ENCODE measurements at places on chromosomes 2 and 18.

DNA sequence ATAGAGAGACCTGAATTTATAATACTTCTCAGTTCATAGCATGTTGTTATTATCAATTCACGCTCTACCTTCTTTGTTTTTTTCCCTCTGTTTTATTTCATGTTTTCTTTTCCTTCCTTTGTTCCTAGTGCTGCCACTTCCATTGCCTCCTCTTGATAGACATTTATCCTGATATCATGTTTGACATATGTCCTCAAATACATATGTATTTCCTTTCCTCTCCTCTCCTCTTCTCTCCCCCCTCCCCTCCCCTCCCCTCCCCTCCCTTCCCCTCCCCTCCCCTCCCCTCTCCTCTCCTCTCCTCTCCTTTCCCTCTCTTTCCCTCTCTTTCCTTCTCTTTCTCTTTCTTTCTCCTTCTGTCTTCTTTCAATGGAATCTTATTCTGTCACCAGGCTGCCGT, 67.8 kb downstream of the TDRD15 start:
- no peak for DNase-seq

DNA sequence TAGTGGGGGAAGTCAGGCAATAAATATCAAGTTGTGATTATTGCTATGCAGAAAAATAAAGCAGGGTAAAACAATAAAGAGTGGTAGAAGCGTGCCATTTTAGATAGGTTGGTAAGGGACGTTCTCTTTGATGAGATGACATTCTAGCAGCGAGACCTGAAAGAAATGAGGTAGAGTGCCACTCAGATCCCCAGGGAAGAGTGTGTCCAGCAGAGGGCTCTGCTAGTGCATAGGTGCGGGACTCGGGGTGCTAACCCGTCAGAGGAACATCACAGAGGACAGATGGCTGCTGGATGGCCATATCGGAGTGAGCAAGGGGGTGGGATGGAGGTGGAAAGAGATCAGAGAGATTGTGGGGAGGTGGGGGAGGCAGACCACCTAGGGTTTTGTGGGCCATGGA, 16.3 kb upstream of the GTF2A1L start:
- DNase-seq = no peak

DNA sequence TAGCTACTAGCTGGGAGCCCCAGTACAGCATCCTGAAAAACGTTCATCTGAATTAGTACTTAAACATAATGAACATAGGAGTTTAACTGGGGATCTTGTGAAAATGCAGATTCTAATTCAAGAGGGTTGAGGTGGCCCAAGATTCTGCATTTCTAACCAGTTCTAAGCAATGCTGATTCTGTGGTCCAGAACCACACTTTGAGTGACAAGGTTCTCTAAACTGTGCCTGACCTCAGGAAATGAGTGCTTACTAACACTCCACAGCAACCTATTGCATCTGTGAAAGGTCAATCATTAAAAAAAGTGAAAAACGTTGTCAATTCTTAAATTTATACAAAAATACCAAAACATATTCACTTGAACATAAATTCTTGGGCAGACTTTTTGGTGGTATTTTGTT, 157.1 kb upstream of the ZFP36L2 start:
- DNase-seq = no peak

DNA sequence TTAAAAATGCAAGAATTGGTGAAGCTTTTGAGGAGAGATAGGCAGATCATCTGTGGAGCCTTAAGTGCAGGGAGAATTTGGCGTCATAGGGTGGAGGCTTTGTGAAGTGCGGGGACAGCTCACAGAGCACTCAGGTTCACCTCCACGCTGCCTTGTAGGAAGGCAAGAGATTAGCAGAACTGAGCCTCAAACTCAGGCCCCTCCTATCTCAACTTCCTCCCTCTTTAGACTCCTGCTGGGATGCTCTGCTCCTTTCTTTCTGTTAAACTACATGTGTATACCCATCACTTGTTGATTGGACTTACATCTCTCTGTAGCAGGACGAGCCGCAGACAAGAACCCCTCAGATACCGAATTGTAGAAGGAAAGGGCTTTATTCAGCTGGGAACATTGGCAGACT, 422.2 kb downstream of the SETBP1 start:
- DNase-seq = no peak

- no peak for DNase-seq
These were observed 221.0 kb downstream of the OSR1 start for GRCh38 chr2:19137433-19137832.

DNA sequence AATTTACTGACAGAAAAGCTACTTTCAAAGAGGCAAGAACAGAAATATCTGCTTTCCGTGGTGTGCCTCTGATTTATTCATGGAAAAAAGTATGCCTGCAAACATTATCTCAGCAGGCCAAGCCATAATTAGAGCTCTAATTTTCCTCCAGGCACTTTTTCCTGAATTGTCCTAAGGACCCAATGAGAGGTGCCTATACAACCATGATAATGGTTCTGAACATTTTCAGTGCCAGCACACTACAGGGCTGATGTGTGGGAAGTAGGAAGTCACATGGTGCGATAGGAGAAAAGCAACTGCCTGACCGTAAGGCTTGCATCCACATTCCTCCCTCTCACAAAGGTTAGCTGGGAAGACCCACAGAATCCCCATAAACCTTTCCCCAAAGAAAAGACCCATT, 45.9 kb upstream of the EGR4 start:
- DNase-seq = no peak

DNA sequence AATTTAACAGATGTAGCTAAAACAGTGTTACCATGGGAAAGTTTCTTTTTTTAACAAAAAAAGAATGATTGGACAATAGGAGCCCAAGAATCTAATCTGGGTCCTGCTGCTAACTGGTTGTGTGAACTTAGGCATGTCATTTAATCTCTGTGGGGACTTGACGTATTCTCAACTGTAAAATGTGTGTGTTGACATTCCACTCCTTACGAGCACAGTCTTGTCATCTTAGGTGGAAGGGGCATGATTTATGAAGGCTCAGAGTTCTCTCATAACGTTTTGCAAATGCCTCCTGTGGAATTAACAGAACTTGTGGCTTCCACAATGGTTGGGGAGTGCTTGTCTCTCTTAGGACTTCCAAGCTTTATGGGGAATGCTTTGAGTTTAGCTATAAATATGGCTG, 125.9 kb upstream of the SATB2 start:
- DNase-seq = no peak

- DNase-seq = no peak
These were observed 36.8 kb downstream of the CHST10 start for GRCh38 chr2:100380681-100381080.

- DNase-seq = no peak
These were observed 2.1 kb downstream of the RHBDD1 start for GRCh38 chr2:226837787-226838603.

GRCh38 chr2:9908639-9909038, 42.9 kb upstream of the GRHL1 start:
- no peak for DNase-seq

- DNase-seq = no peak
These were observed 18.6 kb upstream of the ACOXL start for GRCh38 chr2:110713513-110714362.

- DNase-seq = no peak
These were observed 683.8 kb downstream of the ERBB4 start for GRCh38 chr2:211854832-211855231.
